ENCODE measurements at places on chromosomes 13 and 19.

DNA sequence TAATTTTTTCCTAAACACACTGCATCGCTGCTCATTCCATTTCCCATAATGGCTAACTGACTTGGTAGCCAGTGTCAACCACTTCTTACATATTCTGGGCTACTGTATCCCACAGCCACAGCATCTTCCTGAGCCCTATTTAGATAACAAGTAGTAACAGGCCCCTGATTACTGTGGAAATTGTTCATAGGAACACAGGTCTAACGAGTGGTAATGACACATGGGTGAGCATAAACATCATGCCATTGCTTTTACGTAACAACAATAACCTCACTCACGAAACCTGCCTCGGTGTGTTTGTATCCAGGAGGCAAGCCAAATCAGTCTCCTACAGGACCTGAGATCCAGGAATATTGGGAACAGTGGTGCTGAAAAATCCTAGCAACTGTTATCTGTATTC, 438.6 kb downstream of the KLF5 start:
- no peak for DNase-seq

- peak; percentile 99 for DNase-seq
These were observed 10.0 kb downstream of the DPF1 start for GRCh38 chr19:38213911-38214625.

GRCh38 chr13:76711550-76712182, 174.5 kb downstream of the KCTD12 start:
- no peak for DNase-seq

GRCh38 chr13:75495938-75496337, 14.0 kb upstream of the TBC1D4 start:
- no peak for DNase-seq

GRCh38 chr19:2912306-2912705, 11.6 kb downstream of the ZNF57 start:
- no peak for DNase-seq

DNA sequence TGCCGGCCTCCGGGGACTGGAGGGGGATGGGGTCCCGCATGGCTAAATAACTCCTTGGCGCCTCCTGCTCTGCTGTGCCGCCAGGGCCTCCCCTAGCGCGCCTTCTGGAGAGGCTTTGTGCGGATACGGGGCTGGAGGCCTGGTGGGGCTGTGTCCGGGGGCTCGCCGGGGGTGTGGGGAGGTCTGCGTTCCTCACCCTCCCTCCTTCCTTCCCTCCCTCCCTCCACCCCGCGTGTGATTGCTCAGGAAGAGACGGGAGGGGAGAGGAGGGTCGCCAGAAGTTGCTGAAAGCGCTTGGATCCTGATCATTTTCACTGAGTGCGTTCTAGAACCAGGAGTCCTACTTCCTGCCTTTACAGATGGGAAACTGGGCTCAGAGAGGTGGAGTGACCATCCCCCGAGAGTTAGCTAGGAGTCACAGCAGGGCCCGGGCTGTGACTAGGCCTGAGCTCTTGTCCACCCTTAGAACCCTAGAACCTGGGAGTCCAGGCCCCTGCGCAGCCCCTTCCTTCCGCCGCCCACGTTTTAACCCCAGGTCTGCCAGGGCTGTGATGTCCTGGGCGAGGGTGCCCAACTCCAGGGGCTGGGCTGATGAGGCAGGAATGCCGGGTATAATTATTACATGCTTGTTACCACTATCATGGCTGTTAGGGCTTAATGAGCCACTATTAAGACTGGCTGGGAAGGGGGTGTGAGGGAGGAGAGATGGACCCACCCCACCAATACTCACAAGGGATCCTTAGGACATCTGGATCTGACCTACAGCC, 782 bp upstream of the JUND start:
- peak; percentile 55 for DNase-seq

DNA sequence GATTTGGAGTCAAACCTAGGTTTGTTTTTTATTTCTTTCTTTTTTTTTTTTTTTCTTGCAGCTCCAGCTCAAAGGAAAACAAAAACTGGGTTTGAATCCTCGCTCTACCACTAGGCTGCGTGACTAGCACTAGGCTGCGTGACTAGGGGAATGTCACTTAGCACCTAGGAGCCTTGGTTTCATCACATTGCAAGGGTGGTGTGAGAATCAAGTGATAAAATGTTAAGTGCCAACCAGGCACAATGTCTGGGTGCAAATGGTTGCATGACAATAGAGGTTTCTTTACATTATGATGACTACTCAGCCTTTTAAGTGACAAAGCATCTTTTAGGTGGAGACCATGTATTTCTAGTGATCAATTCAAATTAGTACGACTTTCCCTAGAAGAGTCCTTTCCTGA, 27.9 kb downstream of the RCBTB2 start:
- no peak for DNase-seq

- DNase-seq, result no peak
These were observed 84.4 kb downstream of the STK24 start for GRCh38 chr13:98492335-98493041.

- DNase-seq, result no peak
These were observed 184.0 kb downstream of the KDM4B start for GRCh38 chr19:5152767-5153532.

DNA sequence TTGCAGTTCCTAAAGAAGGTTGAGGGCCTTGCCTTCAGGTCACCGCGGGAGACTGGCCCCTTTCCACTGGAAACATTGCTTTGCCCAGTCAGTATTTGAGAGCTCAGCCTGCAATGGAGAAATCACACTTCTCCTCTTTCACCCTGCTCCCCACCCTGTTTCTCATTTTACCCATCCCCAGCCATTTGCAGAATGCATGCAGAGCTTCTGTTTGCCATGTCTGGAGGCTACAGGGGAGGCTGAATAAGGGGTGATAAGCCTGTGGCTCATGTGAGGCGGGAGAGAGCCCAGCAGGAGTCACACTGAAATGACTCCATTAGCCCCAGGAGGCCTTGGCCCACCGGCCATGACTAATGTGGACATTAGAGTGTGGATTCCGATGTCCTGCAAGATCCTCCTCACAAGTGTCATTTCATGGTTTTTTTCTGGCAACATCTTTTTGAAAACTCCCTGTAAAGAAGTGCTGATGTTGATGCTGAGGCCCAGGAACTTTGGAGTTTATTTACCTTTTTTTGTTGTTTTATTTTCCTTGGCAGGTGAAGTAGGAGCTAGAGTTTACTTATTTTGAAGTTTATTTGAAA, 6.3 kb downstream of the SPINT2 start:
- peak; percentile 96 for DNase-seq

GRCh38 chr13:76398425-76398824, 487.8 kb downstream of the KCTD12 start:
- no peak for DNase-seq

- DNase-seq, result no peak
These were observed 22.8 kb downstream of the DCLK1 start for GRCh38 chr13:36108342-36108741.

DNA sequence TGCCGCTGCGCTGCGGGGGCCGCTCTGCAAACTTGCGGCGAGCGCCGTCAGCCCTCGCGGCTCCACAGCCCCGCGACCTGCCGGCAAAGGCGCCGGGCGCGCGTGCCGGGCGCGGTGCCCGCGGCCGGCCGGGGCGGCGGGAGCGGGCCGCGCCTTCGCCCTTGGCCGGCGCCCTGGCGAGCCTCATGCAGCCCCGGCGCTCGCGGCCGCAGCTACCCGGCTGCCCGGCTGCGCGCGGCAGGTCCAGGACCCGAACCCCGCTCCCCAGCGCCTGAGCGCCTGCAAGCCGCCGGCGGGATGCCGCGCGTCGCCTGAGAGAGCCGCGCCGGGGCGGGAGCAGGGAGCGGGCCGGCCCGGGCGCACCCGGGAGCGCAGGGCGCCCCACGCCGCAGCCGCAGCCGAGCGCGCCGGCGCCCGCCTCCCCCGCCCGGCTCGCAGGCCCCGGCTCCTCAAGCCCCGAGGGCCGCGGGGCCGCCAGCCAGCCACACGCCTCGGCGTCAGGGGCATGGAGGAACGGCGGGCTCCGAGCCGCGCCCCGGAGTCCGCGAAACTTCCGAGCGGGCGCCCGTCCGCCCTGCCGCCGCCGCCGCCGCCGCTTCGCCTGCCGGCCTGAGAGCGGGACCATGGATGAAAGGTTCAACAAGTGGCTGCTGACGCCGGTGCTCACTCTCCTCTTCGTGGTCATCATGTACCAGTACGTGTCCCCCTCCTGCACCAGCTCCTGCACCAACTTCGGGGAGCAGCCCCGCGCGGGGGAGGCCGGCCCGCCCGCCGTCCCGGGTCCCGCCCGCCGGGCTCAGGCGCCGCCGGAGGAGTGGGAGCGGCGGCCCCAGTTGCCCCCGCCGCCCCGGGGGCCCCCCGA, 564 bp downstream of the HS6ST3 start:
- no peak for DNase-seq

- no peak for DNase-seq
These were observed 21.2 kb upstream of the C13orf46 start for GRCh38 chr13:113995051-113995601.

DNA sequence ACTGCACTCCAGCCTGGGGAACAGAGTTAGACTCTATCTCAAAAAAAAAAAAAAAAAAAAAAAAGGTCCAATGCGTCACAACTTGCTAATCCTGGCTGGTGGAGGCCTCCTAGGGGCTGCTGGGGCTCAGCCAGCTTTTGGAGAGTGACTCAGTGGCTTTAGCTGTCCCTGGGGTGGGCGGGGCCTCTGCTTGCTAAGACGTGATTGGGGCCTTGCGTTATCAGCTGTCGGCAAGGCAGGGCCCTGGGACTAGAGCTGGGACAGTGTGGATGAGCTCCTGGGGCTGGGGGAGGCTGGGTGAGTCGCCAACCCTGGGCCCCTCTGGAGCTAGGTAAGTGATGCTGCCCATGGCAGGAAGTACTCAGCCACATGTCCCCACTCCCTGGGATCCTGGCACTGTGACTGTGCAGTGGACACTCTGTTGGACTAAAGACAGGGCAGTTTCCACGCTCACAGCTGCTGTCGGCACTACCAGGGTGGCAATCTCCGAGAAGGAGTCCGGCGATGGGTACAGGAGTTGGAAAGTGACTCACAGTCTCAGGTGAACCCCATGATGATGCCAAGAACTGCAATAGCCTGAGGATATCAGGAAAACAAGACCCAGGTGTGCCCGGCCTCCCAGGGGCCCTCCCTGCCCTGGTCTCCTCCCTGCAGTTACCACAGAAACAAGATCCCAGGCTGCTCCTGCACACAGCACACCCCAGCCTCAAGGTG, 32.2 kb downstream of the F2RL3 start:
- peak; percentile 81 for DNase-seq

- no peak for DNase-seq
These were observed 38.2 kb downstream of the RFXAP start for GRCh38 chr13:36857253-36857652.

DNA sequence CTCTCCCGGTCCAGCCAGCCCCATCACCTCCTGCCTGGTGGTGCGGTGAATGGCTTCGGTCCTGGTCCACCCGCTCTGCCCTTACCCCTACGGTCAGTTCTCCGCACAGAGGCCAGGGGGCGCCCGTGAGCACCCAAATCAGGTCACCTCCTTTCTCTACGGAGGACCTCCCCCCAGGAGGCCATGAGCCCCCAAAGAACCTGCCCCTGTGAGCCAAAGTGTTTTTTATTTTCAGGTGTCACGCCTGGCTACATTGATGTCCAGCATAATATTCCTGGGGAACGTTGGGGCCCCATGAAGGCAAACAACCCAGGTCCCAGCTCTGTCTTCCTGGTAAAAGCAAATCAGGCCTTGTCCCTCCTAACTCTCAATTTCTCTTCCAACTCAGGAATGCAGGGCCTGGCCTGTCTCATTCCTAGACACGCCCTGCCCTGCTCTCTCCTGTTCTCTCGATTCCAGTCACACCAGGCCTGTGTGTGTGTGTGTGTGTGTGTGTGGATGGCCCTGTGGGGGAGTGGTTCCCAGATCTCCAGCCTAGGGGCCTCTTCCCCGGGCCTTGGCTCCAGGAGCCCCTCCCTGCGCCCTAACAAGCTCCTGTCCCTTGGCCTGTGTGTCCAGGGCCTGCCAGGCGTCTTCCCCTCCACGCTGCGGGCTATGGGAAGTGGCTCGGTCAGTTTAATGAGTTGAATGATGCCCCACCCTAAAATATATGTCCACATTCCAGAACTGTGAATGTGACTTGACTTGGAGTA, 9.7 kb upstream of the GIPC1 start:
- DNase-seq, result peak; percentile 71

- DNase-seq, result no peak
These were observed 14.2 kb downstream of the ZNF473 start for GRCh38 chr19:50039968-50040367.

DNA sequence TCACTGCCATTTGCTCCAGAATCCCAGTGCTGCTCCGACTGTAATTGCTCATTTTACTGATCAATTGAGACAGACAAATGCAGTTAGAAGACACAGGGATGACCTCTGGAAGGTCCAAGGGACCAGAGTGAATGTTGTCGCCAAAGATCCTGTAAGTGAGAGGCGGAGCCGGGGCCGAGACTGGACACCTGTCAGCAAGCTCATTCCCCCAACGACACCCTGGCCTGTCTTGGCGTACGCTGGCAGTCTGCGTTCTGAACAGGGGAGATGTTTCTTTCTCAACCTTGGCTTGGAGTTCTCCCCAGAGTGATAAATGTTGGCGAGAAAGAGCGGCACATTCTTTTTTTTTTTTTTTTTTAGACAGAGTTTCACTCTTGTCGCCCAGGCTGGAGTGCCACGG, 24.2 kb downstream of the GADD45B start:
- no peak for DNase-seq

GRCh38 chr19:40305403-40305802, 20.3 kb upstream of the AKT2 start:
- DNase-seq, result peak; percentile 84
